ENCODE measurements at places on chromosomes 13 and 19. TPM values are rescaled to one million over a fixed set of nuclear protein-coding genes. Genes with fewer than 3 reads are reported as not detected.

DNA sequence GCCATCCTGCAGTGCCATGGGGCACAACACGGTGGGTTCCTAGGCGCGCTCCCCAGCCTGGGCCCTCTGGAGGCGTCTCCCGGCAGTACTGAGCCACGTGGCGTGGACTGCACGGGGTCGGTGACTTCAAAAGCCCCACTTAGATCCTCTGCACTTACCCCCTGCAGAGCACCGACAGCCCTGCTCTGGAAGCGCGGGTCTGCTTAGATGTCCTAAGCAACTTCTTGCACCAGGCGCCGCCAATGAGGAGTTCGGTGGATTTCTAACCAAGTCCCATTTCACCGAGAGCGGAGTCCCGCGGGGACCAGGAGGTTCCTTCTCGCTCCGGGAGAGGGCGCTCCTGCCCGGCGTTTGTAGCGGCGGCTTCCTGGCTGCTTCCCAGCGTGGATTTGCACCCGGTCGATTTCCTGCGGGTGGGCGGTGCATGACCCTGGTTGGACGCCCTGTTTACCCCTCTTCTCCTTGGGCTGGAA lies 25.2 kb upstream of the ZNF845 start:
- no peaks in the 10 kb centered on the region for H3K36me3 ChIP-seq
- peak; percentile 69 for DNase-seq
- no peak overlapping the region for H3K27ac ChIP-seq
- H3K27me3 ChIP-seq = no peaks in the 10 kb centered on the region

- no peaks in the 10 kb centered on the region for H3K36me3 ChIP-seq
- H3K27me3 ChIP-seq = no peaks in the 10 kb centered on the region
- H3K27ac ChIP-seq = peak overlapping the region; percentile 4
- H3K4me1 ChIP-seq = peaks cover 6% of the 10 kb centered on the region
- DNase-seq = peak; percentile 42
- no peak overlapping the region for H3K4me3 ChIP-seq
Measured at GRCh38 chr13:107765724-107766401, 449.5 kb downstream of the LIG4 start.

DNA sequence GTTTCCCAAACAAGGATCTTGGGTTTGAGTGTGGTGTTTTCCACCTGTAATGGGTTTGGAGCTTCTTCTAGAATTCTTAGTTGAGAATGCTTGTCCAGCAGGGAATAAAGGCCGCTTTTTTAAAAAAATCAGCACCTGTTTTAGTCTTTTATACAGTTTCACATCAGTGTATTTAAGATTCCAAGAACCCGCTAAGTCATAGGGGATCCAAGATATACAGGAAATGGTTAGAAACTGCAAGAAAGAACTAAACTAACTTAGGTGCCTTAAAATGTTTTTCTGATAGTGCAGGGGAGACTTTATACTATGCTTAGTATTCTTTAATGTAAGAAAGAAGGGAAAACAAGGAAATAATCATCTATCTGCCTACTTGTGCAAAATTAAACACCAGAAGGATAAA lies 74.7 kb downstream of the C13orf42 start:
- peaks cover 9% of the 10 kb centered on the region for H3K27me3 ChIP-seq
- no peak for DNase-seq
- H3K4me3 ChIP-seq = no peak overlapping the region

DNA sequence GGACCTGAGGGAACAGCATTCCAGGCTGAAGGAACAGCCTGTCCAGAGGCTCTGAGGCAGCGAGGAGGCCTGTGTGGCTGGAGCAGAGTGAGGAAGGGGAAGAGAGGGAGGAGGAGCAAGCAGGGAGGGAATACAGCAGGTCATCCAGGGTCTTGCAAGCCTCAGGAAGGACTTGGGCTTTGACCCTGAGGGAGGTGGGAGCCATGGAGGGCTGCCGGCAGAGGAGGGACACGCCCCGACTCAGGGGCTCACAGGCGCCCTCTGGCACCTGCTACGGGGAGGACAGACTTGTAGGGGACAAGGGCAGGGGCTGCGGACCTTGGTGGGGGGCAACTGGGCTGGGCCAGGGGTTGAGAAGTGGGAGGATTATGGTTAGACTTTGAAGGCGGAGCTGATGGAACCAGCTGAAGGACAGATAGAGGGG lies 4.7 kb downstream of the TINCR start:
- H3K27ac ChIP-seq = no peak overlapping the region
- peak; percentile 75 for DNase-seq
- H3K36me3 ChIP-seq = no peaks in the 10 kb centered on the region
- H3K4me3 ChIP-seq = no peak overlapping the region
- peaks cover 23% of the 10 kb centered on the region for H3K27me3 ChIP-seq
- no peaks in the 10 kb centered on the region for H3K4me1 ChIP-seq

GRCh38 chr19:13104360-13104847 lies 1.7 kb upstream of the LYL1 start:
- no peak overlapping the region for H3K27ac ChIP-seq
- peak; percentile 94 for DNase-seq
- no peak overlapping the region for H3K4me3 ChIP-seq

DNA sequence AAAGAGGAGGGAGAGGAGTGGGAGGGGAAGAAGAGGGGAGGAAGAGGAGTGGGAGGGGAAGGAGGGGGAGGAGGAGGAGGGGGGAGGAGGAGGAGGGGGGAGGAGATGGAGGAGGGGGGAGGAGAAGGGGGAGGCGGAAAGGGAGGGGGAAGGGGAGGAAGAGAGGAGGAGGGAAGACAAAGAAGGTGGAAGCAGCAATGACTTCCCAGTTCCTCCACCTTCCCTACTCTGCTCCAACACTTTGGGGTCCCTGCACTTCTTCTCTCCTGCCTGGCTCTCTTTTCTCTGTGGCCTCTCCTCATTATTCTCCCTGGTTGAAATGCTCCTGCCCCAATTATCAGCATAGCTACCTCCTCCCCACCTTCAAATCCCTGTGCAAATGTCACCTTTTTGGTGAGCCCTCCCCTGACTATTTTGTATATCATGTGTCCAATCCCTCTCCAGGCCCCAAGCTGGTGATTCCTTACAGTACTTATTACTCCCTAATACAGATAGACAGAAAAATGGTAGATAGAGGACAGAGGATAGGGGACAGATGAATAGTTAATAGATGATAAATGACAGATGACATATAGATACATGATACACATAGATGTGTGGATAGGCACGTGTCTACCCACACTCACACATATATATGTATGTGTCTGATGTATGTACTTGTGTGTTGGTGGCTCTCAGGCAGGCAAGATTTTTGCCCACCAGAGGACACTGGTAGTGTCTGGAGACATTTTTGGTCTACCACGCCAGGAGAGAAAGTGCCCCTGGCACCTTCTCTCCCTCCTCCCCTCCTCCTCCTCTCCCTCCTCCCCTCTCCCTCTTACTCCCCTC lies 25.2 kb downstream of the NLRP9 start:
- no peak overlapping the region for H3K4me3 ChIP-seq
- H3K4me1 ChIP-seq = no peaks in the 10 kb centered on the region
- no peaks in the 10 kb centered on the region for H3K36me3 ChIP-seq
- peak; percentile 55 for DNase-seq

DNA sequence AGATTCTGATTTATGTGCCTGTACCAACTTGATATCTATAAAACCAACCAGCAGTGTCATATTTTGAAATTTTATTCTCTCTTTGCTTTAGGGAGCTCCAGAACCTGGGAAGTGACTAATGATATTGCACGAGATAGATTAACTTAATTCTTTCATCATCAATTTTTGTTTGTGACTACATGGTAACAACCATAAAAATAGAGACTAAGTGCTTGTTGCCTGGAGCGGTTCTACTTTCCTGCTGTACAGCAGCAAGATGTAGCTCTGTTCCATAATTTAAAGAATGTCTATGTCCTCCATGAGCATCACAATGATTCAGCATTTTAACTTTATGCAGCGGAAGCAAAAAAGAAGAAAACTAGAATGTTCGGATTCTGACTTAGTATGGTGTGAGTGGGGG lies 275.6 kb downstream of the KLF5 start:
- H3K36me3 ChIP-seq = no peaks in the 10 kb centered on the region
- H3K4me3 ChIP-seq = no peak overlapping the region
- no peaks in the 10 kb centered on the region for H3K27me3 ChIP-seq
- H3K27ac ChIP-seq = no peak overlapping the region
- DNase-seq = no peak

DNA sequence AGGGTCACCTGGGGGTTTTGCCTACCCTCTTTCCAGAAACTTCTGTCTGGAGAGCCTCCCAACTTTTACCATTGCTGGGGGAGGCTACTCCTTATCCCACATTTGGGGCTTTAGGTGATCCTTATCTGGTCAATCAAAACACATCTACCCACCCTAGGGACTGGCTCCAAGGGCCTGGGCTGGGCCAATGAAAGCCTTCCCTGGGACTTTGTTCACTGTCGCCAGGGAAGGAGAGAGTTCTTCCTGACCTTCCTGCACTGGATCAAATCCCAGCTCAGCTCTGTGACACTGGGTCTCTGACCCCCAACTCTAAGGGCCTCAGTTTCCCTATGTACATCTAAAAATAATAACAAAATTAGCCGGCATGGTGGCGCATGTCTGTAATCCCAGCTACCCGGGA lies 11.1 kb downstream of the DOCK6 start:
- DNase-seq = peak; percentile 69
- H3K36me3 ChIP-seq = no peaks in the 10 kb centered on the region
- H3K27me3 ChIP-seq = no peaks in the 10 kb centered on the region
- no peak overlapping the region for H3K27ac ChIP-seq
- H3K4me3 ChIP-seq = no peak overlapping the region

GRCh38 chr19:56720281-56720680 lies 48.7 kb upstream of the ZNF835 start:
- no peaks in the 10 kb centered on the region for H3K36me3 ChIP-seq
- H3K27me3 ChIP-seq = no peaks in the 10 kb centered on the region
- H3K27ac ChIP-seq = no peak overlapping the region
- H3K4me1 ChIP-seq = no peaks in the 10 kb centered on the region
- H3K4me3 ChIP-seq = no peak overlapping the region

GRCh38 chr13:110233181-110233950 lies 73.6 kb downstream of the COL4A1 start:
- peak overlapping the region; percentile 50 for H3K4me3 ChIP-seq
- H3K36me3 ChIP-seq = peaks cover 14% of the 10 kb centered on the region
- no peaks in the 10 kb centered on the region for H3K27me3 ChIP-seq

The TMEM255B gene
- total RNA-seq = 2.9 TPM

The RASIP1 gene
- 3.6 TPM for total RNA-seq

The PTPRH gene
- 1.1 TPM for total RNA-seq

The ADAMTSL5 gene
- total RNA-seq = 0.29 TPM

The DLEU7 gene
- not detected for total RNA-seq

The IQCN gene
- total RNA-seq = 3.5 TPM

The ZNF296 gene
- under 0.01 TPM for total RNA-seq
